ENCODE measurements at places on chromosomes 5 and 9. TPM values are rescaled to one million over a fixed set of nuclear protein-coding genes. Genes with fewer than 3 reads are reported as not detected.

DNA sequence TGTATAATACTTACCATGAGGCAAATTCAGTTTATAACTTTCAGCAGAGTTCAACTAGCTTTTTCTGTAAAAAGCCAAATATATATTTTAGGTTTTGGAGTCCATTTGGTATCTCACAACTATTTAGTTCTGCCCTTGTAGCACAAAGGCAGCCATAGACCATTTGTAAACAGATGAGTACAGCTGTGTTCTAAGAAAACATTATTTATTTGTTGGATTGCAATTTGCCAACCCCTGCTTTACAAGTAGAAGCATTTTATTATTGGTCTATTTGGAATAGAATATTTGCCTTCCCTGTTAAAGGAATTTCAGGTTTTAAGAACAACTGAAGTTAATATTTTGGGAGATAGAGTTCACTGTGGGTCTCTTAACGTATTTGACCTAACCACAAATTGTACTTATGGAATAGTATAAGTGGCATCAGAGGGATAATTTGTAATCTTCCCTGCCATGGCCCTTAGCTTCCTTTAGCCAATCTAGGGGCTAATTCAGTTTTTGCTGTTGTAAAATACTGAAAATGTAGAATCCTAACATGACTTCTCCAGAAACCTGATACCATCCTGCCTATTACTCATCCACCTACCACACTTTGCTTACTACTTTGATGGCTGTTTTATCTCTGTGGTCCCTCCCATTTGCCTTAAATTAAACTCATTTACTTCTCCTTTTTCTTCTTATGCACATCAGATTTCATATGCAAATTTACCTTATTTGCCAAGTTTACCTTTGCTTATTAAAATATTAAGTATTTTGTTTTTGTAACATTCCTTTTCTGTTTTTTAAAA lies 109.2 kb downstream of the DMXL1 start:
- no peak for DNase-seq

GRCh38 chr9:37679649-37680402 lies 29.1 kb downstream of the FRMPD1 start:
- no peak for DNase-seq

GRCh38 chr5:50415912-50416311 lies 25.2 kb downstream of the EMB start:
- DNase-seq: no peak

- DNase-seq: no peak
Measured at GRCh38 chr5:119190470-119191095, 119.7 kb downstream of the DMXL1 start.

GRCh38 chr9:99085949-99086948 lies 18.7 kb upstream of the TGFBR1 start:
- DNase-seq: no peak

- DNase-seq: peak; percentile 55
Measured at GRCh38 chr5:94693043-94693822, 74.8 kb downstream of the SLF1 start.

- DNase-seq: no peak
Measured at GRCh38 chr5:141465351-141465750, 10.4 kb upstream of the PCDHGC3 start.

DNA sequence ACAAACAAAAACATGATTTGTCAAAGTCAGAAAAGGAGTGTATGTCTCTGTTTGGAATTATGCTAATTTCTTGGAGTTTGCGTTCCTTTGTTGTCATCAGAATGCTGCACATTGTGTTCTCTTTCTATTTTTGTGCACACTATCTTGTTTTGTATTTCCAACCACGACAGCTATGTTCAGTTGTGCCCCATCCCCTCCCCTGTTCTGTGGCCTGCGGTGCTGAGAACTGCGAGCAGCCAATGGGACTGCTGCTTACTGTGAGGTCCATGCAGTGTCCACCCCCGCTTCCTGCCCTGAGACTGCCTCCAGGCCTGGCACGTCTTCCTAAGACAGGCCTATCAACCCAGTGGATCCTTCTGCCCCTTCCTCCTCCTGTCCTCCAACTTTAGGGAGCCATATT lies 76.8 kb downstream of the PALM2AKAP2 start:
- no peak for DNase-seq

DNA sequence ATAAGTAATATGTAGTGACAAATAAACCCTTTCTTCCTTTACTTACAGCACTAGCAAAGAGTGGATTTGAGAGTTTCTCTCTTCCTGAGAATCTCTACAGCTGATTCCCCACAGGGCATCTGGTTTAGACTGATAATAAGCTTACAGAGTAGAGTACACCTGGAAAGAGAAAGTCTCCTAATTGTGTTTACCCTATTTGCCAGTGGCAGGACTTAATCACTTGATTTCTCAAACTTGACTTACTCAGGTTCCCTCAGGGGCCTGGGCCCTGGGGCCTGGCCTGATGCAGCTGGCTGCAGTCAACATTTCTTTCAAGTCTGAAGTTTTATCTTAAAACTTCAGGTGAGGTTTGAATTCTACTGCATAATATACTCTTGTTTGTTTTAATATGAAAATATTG lies 38.0 kb upstream of the UBTD2 start:
- DNase-seq: no peak

DNA sequence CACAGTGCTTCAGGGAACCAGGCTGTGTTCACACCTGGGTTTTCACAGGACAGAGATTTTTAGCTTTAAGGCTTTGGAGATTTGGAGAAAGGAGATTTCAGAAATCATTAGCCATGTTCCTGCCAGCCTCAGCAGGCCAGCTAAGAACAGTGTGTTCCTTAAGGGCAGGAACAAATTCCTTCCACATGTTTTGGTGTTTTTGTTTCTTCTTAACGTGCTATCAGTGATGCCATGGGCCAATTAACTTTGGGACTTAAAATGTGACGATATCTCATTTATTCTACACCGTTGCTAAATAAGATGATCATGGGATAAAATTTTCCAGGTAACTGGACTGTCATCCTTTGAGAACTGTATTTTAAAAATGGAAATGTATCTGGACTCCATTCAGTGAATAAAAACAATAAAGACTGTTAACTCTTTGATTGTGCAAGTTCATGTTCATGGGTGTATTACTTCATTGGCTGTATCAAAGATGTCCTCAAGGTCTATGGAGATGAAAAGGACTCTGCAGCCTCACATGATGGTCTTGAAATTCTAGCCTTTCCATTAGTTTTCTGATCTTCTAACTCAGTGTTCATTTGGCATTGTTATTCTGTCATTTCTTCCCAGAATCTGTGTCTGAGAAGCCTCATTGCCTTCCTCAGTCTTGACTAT lies 72.3 kb downstream of the ZNF366 start:
- no peak for DNase-seq

- no peak for DNase-seq
Measured at GRCh38 chr5:173538654-173539053, 77.8 kb downstream of the BOD1 start.

- DNase-seq: peak; percentile 50
Measured at GRCh38 chr5:149175346-149176105, 34.2 kb downstream of the ABLIM3 start.

DNA sequence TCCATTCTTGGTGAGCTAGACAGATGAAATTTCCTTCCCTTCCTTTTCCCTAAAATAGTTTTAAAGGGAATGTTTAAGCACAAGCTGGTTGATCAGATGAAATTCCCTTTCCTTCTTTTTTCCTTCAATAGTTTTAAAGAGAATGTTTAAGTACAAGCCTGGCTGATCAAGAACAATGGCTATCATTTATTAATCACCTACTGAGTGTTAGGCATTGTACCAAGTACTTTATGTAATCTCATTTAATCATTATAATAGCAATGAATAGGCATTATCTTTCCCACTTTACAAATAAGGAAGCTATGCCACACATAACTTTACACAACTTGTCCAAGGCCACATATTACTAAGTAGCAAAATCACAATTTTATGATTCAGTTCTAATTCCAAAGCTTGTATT lies 152.0 kb upstream of the ACOT12 start:
- DNase-seq: no peak

DNA sequence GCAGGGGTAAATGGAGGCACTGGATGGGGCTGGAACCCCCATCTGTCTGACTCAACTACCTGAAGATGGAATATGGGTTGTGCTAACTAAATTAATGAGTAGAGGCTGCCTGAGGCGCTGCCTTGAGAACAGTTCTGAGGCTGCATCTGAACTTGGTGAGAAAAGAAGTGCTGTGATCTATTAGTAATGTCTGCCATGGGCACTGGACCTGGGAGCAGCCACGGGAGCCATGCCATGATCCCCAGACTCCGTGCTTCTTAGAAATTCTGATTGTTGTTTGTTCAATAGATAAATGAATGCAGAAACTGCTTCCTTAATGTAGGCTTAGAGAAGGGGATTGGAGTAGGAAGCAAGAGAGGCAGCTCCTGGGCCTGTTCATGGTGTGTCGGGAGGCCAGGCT lies 80.2 kb downstream of the KCNIP1 start:
- no peak for DNase-seq

GRCh38 chr9:108093773-108094675 lies 604.5 kb upstream of the KLF4 start:
- no peak for DNase-seq

GRCh38 chr5:125409234-125409860 lies 662.9 kb upstream of the ZNF608 start:
- peak; percentile 24 for DNase-seq

DNA sequence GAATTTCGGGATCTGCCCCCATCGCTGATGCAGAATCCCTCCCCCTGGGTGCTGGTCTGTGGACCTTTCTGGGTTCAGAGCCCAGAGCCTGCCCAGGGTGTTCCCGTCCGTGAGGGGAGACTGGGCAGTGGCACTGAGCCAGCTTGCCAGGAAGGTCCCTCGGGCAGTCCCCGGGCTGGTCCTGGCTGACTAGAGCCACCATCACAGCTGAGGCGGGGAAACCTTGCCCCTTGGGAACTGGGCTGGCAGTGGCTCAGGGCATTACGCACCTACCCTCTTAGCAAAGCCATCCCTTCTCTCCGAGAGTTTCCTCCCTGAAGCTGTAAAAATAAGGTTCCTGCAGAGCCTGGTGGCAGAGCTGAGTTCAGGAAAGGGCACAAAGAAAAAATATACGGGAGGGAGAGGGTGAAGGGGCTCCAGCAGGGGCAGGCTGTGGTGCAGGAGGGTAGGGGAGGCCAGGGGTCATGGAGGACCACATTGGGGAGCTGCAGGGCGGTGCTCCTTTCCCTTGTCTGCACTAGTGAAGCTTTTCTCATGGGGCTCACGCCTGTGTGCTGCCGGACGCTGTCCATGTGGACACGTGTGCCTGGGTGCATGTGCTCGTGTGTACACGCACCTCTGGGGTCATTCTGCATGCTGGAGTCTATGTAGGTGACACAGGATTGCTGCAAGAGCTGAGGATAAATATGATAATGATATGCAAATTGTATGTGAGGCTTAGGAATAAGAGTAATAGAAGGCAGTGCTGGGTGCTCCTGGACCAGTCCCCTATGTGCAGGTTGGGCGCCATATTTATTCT lies 118.9 kb downstream of the LHX2 start:
- DNase-seq: no peak

DNA sequence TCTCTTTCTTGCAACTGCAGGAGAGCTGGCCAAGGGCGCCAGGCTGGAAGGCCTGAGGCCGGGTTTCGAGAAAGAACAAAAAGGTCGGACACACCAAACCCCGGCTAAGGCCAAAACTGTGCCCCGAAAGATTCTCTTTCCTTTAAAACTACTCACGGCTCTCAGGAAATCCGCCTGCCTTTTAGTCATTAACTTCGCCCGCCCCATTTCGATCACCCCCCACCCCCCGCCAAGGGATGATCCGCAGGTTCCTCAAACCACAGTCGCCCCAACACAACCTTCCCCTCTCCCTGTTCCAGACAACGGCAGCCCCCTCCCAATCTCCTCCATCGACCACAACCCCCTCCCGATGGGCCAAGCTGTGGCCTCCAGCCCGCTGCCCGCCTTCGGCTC lies 536 bp downstream of the FEM1C start:
- DNase-seq: peak; percentile 64

GRCh38 chr5:150783422-150783928 lies 4.9 kb downstream of the SMIM3 start:
- peak; percentile 84 for DNase-seq

SLC6A18 gene
- polyA plus RNA-seq: not detected

AGXT2 gene
- not detected for polyA plus RNA-seq

CEL gene
- 1.8 TPM for polyA plus RNA-seq

SAP30L gene
- 49.0 TPM for polyA plus RNA-seq

PPP3R2 gene
- polyA plus RNA-seq: not detected

IFNA2 gene
- polyA plus RNA-seq: not detected

PCDHB14 gene
- polyA plus RNA-seq: 9.1 TPM

ARL14EPL gene
- not detected for polyA plus RNA-seq

PLEKHG4B gene
- polyA plus RNA-seq: 15.4 TPM

CERCAM gene
- polyA plus RNA-seq: 64.0 TPM
